Cardiac septum (tissue), 1 donor: ENCODE measurements at places on chromosomes 5 and 9. TPM values are rescaled to one million over a fixed set of nuclear protein-coding genes. Genes with fewer than 3 reads are reported as not detected.

DNA sequence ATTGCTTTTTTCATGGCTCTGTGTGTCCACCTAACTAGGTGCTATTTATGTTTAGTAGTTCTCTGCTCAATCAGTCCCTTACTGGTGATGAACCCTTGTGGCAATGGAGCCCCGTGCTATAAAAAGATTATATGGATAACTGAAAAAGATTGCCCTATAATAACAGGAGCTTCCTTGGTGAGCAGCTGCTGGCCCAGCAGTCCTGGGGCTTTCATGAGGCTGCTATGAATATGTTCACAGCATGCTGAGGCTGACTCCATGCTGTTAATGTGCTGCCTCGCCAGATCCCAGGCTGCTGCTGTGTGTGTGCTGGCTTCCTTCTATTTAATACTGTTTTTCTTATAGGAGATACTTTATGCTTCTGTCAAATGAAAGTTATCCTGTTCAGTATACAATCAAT, 357.5 kb downstream of the TAF11L14 start:
- no peak for DNase-seq

The CDKN2B gene
- total RNA-seq, result 3.6 TPM

The GDA gene
- total RNA-seq, result not detected

GRCh38 chr9:108271236-108271635, 584.5 kb downstream of the ACTL7B start:
- no peak for DNase-seq
